Stimulated activated CD4-positive, alpha-beta T cell treated with anti-CD3 and anti-CD28 coated beads, Interleukin-12 subunit alpha, Interleukin-12 subunit beta, amount 100 ng/mL, for 24 hours (primary cell): ENCODE measurements at places on chromosomes 11 and 22.

GRCh38 chr11:9266926-9267325 is 1.8 kb upstream of the DENND5A start:
- DNase-seq = no peak

DNA sequence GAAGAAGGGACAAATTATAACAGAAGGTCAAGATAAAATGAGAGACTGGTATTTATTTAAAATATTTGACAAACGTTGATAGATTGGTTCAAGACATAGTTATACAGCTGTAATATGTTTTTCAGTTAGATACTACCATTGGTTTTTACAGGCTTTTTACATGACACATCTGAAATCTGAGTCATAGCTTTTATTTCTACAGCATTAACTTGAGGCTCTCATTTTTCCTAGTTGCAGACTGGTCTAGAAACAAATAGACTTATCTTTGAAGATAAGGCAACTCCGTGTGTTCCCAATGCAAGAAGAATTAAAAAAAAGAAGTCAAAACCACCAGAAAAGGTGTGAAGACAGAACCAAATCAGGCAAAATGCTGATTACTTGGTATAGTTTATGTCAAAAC is 31.3 kb downstream of the CEP57 start:
- DNase-seq = no peak

- DNase-seq = no peak
Observed at GRCh38 chr11:8654503-8654902, 28.0 kb downstream of the TRIM66 start.

DNA sequence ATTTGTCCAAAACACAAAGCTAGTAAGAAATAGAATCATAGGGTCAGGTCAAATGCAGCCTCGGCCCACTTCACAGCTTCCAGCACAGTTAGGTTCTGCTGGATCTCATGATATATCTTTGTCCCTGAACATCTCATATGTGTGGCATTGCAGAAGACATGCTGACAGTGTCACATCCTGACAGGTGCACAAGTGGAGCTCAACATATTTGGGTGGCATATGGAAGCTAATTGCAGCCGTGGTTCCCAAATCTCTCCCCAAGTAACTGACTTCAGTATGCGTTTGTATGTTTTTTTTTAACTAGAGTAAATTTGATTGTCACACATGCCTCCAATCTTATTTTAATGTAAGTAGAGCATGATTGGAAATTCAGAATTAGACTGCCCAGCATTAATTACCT is 33.4 kb downstream of the NAV2 start:
- DNase-seq = no peak

DNA sequence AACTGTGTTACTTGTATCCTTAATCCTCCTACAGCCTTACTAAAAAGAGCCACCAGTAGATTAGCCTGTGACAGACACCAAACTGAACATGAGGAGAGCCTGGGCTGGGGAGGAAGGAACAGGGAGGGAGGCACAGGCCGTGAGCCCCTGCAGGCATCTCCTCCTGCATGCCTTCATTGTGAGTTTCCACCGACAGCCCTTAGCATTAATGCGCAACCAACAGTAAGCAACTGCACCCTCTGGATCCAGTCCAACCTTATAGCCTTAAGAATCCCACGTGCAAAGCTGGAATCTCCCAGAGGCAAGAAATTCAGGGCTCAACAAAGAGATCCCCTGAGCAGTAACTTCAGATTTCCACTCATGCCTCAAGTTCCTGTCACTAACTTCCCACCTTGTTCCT is 84.6 kb downstream of the ETS1 start:
- DNase-seq = no peak
